ENCODE measurements at places on chromosomes 16 and 17.

- no peak overlapping the region for H3K27ac ChIP-seq
- H3K4me1 ChIP-seq: no peaks in the 10 kb centered on the region
- no peak for DNase-seq
- no peaks in the 10 kb centered on the region for H3K27me3 ChIP-seq
- no peak overlapping the region for H3K4me3 ChIP-seq
- H3K36me3 ChIP-seq: no peaks in the 10 kb centered on the region
Measured at GRCh38 chr17:31015639-31016038, 44.8 kb downstream of the RNF135 start.

DNA sequence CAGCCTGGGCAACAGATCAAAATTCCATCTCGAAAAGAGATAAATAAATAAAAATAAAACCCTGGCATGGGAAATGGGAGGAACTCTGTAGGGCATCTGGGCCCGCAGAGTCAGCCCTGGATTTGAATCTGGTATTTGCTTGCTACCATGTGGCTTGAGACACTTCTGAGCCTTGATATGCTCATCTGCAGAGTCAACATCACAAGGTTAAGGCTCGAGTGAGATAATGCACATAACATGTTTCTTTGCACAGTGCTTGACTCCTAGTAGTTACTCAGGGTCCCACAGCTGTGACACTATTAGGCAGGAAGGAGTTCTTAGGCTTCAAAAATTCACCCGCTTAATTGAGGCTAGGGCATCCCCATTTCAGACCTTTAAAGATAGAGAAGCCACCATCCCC, 21.3 kb downstream of the CDK5RAP3 start:
- no peak overlapping the region for H3K4me3 ChIP-seq
- no peak overlapping the region for H3K27ac ChIP-seq
- H3K27me3 ChIP-seq: peaks cover 13% of the 10 kb centered on the region
- no peaks in the 10 kb centered on the region for H3K36me3 ChIP-seq
- H3K4me1 ChIP-seq: no peaks in the 10 kb centered on the region

- H3K36me3 ChIP-seq: no peaks in the 10 kb centered on the region
- no peaks in the 10 kb centered on the region for H3K4me1 ChIP-seq
- no peaks in the 10 kb centered on the region for H3K27me3 ChIP-seq
- no peak overlapping the region for H3K27ac ChIP-seq
- no peak for DNase-seq
- H3K4me3 ChIP-seq: no peak overlapping the region
Measured at GRCh38 chr17:70067134-70067533, 7.9 kb upstream of the KCNJ16 start.

DNA sequence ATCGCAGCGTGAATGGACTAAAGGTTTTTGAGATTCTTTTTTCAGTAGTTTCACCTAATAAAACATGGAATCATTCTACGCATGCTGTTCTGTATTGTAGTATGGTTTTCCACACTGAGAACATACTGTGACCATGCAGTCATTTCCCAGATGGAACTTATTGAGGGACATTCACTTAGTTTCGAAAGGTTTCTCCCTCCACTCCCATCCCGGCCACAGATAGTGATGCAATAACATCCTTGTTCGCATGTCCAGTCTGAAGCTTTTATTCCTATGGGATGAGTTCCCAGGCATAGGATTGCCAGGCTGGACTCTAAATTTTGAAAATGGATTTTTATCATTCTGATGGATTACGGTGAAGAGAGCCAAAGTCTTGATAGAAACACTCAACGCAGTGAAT, 420.4 kb downstream of the WWOX start:
- H3K4me3 ChIP-seq: no peak overlapping the region
- no peaks in the 10 kb centered on the region for H3K4me1 ChIP-seq
- DNase-seq: no peak
- H3K27me3 ChIP-seq: no peaks in the 10 kb centered on the region
- no peaks in the 10 kb centered on the region for H3K36me3 ChIP-seq

DNA sequence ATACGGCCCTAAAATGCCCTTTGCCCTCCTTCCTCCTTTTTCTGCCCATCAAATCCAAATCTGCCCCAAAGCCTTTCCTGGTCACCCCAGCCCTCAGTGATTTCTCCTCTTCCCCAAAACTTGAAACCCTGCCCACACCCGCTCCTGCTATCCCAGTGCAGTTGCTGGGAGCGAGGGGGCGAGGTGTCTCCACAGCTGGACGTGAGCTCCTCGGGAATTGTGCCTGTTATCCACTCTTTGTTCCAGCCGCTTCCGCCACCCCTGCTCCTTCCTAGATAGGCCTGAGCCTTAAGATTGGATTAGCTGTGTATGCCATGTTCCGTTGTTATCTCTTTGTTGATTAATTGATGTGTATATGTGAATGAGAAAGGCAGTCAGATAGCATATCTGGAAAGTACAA, 2.6 kb upstream of the KRT35 start:
- no peak overlapping the region for H3K4me3 ChIP-seq
- H3K36me3 ChIP-seq: no peaks in the 10 kb centered on the region
- no peak for DNase-seq
- H3K27ac ChIP-seq: no peak overlapping the region
- peaks cover 5% of the 10 kb centered on the region for H3K27me3 ChIP-seq

DNA sequence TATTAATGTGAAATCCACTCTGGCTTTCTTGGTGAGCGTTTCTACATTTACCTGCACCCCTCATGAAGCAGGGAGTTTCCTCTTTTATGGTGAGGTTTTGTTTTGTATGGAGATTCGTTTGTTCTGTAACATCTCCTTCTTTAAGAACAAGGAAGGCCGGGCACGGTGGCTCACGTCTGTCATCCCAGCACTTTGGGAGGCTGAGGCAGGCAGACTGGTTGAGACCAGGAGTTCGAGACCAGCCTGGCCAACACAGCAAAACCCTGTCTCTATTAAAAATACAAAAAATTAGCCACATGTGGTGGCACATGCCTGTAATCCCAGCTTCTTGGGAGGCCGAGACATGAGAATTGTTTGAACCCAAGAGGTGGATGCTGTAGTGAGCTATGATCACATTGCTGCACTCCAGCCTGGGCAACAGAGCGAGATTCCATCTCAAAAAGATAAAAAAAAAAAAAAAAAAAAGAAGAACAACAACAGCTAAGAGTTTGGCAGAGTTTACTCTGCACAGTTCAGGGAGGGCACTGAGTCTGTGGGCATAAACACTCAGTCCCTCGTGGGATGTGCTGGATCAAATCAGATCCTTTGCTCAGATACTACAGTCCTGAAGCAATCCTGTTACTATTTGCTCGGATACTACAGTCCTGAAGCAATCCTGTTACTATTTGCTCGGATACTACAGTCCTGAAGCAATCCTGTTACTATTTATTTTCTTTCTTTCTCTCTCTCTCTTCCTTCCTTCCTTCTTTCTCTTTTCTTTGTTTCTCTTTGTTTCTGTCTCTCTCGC, 28.9 kb downstream of the ADCY9 start:
- no peak overlapping the region for H3K4me3 ChIP-seq
- H3K36me3 ChIP-seq: no peaks in the 10 kb centered on the region
- DNase-seq: no peak

- no peaks in the 10 kb centered on the region for H3K36me3 ChIP-seq
- no peak overlapping the region for H3K27ac ChIP-seq
- no peak for DNase-seq
- no peaks in the 10 kb centered on the region for H3K27me3 ChIP-seq
- peaks cover 39% of the 10 kb centered on the region for H3K4me1 ChIP-seq
Measured at GRCh38 chr16:79069121-79069520, 531.4 kb downstream of the MAF start.

- no peak overlapping the region for H3K4me3 ChIP-seq
- H3K27ac ChIP-seq: no peak overlapping the region
- H3K36me3 ChIP-seq: peaks cover 24% of the 10 kb centered on the region
- H3K4me1 ChIP-seq: peaks cover 40% of the 10 kb centered on the region
- DNase-seq: no peak
- no peaks in the 10 kb centered on the region for H3K27me3 ChIP-seq
Measured at GRCh38 chr16:89350701-89351380, 133.3 kb downstream of the ZNF778 start.

GRCh38 chr16:21097151-21097550, 53.5 kb downstream of the DNAH3 start:
- H3K4me1 ChIP-seq: no peaks in the 10 kb centered on the region
- peaks cover 3% of the 10 kb centered on the region for H3K27me3 ChIP-seq
- H3K4me3 ChIP-seq: no peak overlapping the region
- no peak overlapping the region for H3K27ac ChIP-seq

GRCh38 chr16:66256919-66257318, 109.6 kb upstream of the CDH5 start:
- H3K27me3 ChIP-seq: no peaks in the 10 kb centered on the region
- no peaks in the 10 kb centered on the region for H3K36me3 ChIP-seq
- no peaks in the 10 kb centered on the region for H3K4me1 ChIP-seq
- DNase-seq: no peak
- H3K4me3 ChIP-seq: no peak overlapping the region

DNA sequence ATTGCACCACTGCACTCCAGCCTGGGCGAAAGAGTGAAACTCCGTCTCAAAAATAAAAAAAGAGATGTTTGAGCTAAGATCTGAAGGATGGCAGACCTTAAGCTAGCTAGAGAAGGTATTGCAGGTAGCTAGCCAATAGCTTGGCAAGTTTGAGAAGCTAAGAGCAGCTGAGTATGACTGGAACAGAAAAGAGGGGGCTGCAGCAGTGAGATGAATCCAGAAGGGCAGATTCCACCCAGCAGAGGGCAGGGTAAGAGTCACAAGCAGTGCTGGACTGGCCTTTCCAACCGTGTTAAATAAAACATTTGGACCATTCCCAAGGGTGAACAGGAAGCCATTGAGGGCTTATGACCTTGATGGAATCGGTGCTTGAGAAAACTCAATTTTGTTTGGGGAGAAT, 5.7 kb upstream of the PHAF1 start:
- peaks cover 2% of the 10 kb centered on the region for H3K4me1 ChIP-seq
- no peak overlapping the region for H3K4me3 ChIP-seq
- no peak for DNase-seq
- no peaks in the 10 kb centered on the region for H3K27me3 ChIP-seq
